Right ventricle myocardium inferior (tissue), 1 donor: ENCODE measurements at places on chromosomes 2 and 18.

GRCh38 chr2:16494836-16495508 is 170.7 kb downstream of the CYRIA start:
- DNase-seq = no peak

DNA sequence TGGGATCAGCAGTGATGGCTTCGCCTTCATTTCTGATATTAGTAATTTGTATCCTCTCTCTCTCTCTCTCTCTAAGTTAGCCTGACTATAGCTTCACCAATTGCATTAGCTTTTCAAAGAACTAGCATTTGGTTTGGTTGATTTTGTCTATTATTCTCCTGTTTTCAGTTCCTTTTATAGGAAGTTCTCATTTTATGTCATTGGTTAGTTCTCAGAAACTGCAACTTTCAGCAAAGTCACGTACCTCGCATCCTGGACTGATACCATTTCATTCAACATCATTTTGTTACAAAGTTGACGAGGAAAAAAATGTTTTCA is 450.8 kb downstream of the EIPR1 start:
- no peak for DNase-seq

- DNase-seq = no peak
Observed at GRCh38 chr2:112821142-112821541, 15.4 kb downstream of the IL1B start.

GRCh38 chr18:8814206-8814605 is 108.8 kb downstream of the MTCL1 start:
- DNase-seq = no peak

GRCh38 chr18:1047406-1047805 is 142.7 kb downstream of the ADCYAP1 start:
- no peak for DNase-seq

GRCh38 chr2:101479328-101479727 is 4.4 kb upstream of the RFX8 start:
- no peak for DNase-seq

- DNase-seq = no peak
Observed at GRCh38 chr2:156505696-156506095, 69.5 kb downstream of the GPD2 start.
